Activated naive CD8-positive, alpha-beta T cell treated with anti-CD3 and anti-CD28 coated beads, Interleukin-2, amount 10 ng/mL, durations not matched to agents 7 days and 5 days (primary cell): ENCODE measurements at places on chromosomes 3 and 15. TPM values are rescaled to one million over a fixed set of nuclear protein-coding genes. Genes with fewer than 3 reads are reported as not detected.
A peak's percentile ranks its signal among the peaks of the same experiment; 100 is the strongest.

TMEM108 gene
- not detected for total RNA-seq

GRCh38 chr3:117417411-117417810 lies 707.8 kb downstream of the TUSC7 start:
- DNase-seq, result no peak

DNA sequence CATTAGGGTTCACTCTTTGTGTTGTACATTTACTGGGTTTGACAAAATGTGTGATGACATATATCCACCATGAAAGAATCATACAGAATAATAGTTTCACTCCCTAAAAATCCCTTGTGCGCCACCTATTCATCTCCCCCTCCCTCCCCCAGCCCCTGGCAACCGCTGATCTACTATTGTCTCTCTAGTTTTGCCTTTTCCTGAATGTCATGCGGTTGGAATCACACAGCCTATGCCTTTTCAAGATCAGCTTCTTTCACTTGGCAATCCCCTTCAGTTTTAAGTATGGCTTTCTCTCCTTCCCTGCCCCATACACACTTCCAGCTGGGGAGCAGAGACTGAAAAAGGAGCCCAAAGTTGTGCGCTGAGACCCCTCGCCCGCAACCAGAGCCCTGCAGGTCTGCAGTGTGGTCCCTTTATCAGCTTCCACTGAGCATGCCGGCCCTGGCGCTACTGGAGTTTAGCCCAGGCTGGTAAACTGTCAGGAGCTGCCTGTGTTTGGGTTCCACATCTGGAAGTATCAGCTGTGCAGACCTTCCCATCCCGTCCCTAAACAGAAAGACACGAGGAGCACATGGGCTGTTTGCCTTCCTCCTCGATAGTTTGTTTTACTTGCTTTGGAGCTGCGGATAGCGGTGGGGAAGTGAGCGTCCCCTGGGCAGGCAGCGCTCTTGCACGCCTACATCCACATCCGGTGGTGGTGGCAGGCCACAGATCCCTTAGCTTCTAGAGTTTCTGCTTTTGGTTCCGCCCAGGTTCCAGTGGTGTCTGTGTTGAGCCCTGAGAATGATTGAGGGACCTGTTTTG lies 12.3 kb downstream of the BOC start:
- peak; percentile 70 for DNase-seq

GRCh38 chr15:71202712-71203111 lies 87.4 kb downstream of the THSD4 start:
- no peak for DNase-seq

DNA sequence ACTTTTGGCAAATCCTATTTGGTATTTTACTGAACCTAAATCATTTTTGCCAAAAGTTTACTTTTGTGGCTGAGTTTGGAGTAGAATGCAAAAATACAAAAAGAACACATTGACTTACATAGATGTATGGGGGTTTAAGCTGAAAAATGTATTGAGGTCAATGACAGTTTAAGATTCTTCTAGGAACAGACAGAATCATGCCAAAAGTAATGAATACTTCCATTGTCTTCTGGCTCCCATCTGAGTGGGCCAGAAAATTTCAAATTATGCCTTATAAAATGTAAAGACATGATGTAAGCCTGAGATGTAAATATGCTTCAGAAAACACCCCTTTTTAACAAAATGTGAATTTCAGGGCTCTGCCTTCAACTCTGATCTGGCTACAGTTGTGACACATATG lies 375.1 kb upstream of the DPH6 start:
- DNase-seq, result no peak

DNA sequence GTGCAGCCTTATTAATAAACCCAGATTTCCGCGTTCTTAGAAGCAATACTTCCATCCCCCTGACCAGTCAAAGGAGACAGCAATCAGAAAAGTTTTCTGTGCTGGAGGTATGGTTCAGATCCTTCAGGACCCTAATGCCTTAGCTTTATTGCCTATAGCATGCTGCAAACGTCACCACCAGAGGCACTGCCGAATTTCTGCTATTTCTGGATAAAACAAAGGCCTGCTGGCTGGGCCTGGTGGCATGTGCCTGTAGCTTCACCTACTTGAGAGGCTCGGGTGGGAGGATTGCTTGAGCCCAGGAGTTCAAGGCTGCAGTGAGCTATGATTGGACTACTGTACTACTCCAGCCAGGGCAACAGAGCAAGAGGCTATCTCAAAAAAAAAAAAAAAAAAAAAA lies 407.2 kb downstream of the FOXP1 start:
- DNase-seq, result no peak

DNA sequence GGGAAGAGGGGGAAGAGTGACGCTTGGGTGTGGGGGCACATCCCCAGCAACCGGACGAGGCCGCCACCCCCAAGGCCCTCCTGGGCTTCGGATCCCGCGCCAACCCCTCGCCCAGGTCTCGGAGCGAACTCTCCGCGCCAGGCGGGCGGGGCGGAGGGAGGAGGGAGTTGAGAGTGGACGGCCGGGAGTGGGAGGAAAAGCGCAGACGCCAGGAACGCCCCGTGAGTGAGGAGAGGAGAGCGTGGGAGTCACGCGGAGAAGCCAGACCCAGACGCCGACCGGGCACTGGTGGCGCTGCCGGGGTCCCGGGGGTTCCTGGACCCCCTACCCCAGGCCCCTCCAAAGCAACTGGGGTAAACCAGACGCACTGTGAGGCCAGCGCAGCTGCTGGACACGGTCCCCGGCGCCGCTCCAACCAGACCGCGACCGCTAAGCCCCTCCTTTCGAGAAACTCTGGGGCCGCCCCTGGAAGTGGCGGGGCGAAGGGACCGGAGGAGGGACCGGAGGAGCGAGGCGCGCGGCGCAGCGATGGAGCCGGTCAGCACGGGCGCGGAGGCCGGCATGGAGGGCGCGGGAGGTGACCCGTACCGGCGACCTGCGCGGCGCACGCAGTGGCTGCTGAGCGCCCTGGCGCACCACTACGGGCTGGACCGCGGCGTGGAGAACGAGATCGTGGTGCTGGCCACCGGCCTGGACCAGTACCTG lies at the start of gene EFCC1:
Gene EFCC1 (plus strand): TSS at position 204 of the 705 bp plus-strand sequence. CDS start 325 bp downstream, at position 529.
- peak; percentile 57 for DNase-seq

RPUSD2 gene
- 17.7 TPM for total RNA-seq

SAMD7 gene
- total RNA-seq, result not detected

DNA sequence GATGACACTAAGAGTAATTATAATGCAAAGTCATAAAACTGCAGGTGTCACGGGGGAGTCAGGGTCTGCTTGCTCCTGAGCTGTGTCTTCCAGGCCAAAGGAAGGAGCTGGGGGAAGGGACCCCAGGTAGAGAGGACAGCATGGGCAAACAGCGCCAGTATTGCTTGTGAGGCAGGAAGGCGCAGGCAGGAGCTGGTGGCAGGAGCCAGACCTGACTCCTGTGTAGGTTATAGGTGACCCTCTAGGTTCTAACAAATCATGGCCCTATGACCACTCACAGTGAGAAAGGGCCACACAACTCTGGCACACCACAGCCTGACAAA lies 1.9 kb downstream of the CISH start:
- DNase-seq, result no peak

DNA sequence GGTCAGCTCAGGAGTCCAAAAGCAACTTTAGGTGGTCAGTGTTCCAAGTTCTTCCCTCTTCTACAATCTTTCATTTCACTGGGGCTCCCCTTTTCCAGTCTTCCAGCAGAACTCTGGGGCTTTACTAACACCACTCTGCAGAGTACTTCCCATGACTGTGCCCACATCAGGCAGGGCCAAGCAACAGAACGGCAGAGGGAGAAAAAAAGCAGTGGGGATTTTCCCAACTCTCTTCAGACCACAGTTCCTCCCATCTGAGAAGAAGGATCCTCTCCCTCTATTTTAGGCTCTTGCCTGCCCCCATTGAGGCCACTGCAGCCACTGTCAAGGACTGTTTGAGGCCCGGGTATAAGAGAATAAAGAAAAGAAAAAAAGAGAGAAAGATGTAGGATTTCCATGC lies 70.7 kb downstream of the TTBK2 start:
- DNase-seq, result no peak
